ENCODE measurements at places on chromosomes 6 and 20. TPM values are rescaled to one million over a fixed set of nuclear protein-coding genes. Genes with fewer than 3 reads are reported as not detected.

DNA sequence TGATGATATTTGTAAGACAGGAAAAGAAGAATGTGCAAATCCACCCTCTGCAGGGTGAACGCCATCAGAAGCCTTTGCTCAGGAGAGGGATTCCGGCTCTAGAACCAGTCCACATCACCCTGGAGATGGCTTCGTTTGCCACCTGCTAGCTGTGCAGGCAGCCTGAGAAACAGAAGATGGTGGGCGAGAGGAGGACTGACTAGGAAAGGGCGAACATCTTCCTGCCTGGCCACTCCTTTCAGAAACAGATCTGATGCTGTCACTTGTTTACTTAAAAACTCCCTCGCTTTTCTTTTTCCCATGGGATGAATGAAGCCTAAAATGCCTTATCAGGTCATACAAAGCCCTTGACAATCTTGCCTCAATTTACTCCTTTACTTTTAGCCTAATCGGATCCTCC lies 1.2 kb downstream of the PTPRA start:
- peak overlapping the region; percentile 70 for H3K27ac ChIP-seq
- no peaks in the 10 kb centered on the region for H3K36me3 ChIP-seq
- H3K27me3 ChIP-seq = no peaks in the 10 kb centered on the region
- no peaks in the 10 kb centered on the region for H3K4me1 ChIP-seq
- peak overlapping the region; percentile 98 for H3K4me3 ChIP-seq

GRCh38 chr20:15252304-15252703 lies 914.9 kb upstream of the FLRT3 start:
- no peaks in the 10 kb centered on the region for H3K27me3 ChIP-seq
- no peaks in the 10 kb centered on the region for H3K4me1 ChIP-seq
- no peak overlapping the region for H3K4me3 ChIP-seq
- DNase-seq = no peak
- H3K27ac ChIP-seq = no peak overlapping the region
- H3K36me3 ChIP-seq = no peaks in the 10 kb centered on the region

The EDN1 gene
- 9.0 TPM for total RNA-seq

GRCh38 chr20:54472607-54473006 lies 2.8 kb upstream of the DOK5 start:
- DNase-seq = no peak
- no peak overlapping the region for H3K27ac ChIP-seq
- H3K4me3 ChIP-seq = no peak overlapping the region
- H3K27me3 ChIP-seq = no peaks in the 10 kb centered on the region

The TCP11 gene
- not detected for total RNA-seq

The TRIM15 gene
- total RNA-seq = not detected

The GSTA1 gene
- not detected for total RNA-seq

The SASH1 gene
- total RNA-seq = 42.3 TPM

The PTK7 gene
- 4.5 TPM for total RNA-seq

DNA sequence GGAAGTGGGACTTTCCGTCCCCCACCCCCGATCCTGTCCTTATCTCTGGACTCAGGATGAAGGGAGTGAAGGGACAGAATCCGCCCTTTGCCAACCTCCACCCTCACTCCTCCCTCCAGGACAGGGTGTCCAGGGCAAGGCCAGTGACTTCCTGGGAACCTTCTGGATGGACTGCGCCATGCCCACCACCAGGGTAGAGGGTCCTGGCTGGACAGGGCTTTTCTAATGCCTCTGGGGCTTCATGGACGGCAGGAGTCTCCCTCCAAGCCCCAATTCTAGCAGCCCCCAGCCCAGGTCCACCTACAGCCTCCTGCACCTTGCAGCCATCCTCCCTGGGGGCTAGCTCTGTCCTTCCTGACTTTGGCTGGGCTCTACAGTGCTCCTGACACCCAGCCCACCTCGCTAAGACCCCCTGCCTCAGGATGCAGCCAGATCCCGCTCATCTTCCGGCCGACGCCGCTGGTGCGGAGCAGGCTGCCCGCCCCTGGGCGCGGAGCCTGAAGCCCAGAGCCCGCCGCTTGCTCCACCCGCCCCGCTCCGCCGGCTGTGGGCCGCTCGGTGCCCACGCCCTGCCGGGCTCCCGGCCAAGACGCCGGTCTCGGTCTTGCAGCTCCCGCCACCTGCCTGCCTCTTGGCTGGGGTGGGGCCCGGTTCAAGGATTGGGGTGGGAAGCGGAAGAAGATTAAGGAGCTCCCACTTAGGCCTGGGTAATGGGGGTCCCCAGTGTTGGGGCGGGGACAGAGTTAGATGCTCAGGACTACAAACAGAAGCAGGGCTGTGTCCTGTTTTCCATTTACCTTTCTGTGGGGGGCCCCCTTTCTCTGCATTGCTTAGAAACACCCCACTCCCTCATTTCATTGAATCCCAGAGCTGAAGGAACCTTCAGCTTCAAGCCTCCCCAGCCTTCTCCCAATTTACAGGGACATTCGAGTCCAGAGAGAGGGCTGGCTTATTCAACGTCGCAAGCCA lies 72.8 kb downstream of the MDGA1 start:
- DNase-seq = no peak
- H3K27me3 ChIP-seq = no peaks in the 10 kb centered on the region
- H3K4me3 ChIP-seq = no peak overlapping the region
- peaks cover 8% of the 10 kb centered on the region for H3K4me1 ChIP-seq

The PRSS35 gene
- 0.85 TPM for total RNA-seq

GRCh38 chr20:891058-891705 lies 25.0 kb downstream of the ANGPT4 start:
- no peak overlapping the region for H3K27ac ChIP-seq
- no peaks in the 10 kb centered on the region for H3K36me3 ChIP-seq
- H3K27me3 ChIP-seq = no peaks in the 10 kb centered on the region
- no peak overlapping the region for H3K4me3 ChIP-seq

DNA sequence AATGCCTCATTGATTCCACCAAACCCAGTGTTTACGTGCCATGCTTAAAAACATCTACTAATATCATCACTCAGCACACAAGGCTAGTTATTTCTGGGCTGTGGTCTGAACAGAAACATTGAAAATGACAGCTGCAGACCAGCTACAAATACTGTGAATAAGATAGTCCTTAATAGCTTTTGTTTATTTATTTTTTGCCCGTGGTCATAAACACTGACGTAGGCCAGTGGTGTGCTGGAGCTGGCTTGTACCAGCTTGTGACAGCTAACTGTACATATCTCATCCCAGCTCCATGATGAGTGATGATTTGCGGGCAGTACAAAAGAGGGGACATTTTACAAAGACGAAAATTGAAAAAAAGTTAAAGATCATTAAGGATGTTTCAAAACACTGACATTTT lies 1057.0 kb downstream of the EPHA7 start:
- no peak overlapping the region for H3K27ac ChIP-seq
- H3K27me3 ChIP-seq = no peaks in the 10 kb centered on the region
- DNase-seq = no peak
- H3K4me3 ChIP-seq = no peak overlapping the region
- no peaks in the 10 kb centered on the region for H3K4me1 ChIP-seq

DNA sequence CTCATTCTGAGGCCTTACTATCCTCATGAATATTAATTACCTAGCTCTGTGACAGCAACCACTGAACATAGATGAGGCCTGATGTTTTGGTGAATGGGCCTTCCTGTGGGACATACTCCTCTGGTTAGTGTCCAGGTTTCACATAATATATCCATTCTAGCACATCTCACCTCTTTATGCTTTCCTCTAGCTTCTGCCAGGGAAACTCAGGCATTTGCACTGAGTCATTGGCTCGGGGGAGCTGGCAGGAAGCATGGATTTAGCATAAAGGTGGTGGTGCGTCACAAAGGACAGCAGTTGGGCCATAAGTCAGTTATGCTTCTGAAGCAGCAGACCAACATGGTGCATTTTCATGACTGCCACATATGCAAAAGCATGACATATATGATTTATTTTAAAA lies 37.5 kb upstream of the TMEM170B start:
- no peak overlapping the region for H3K27ac ChIP-seq
- no peaks in the 10 kb centered on the region for H3K27me3 ChIP-seq
- peaks cover 10% of the 10 kb centered on the region for H3K4me1 ChIP-seq
- DNase-seq = no peak
- H3K36me3 ChIP-seq = no peaks in the 10 kb centered on the region

- H3K36me3 ChIP-seq = no peaks in the 10 kb centered on the region
- no peaks in the 10 kb centered on the region for H3K4me1 ChIP-seq
- no peak overlapping the region for H3K27ac ChIP-seq
- no peak for DNase-seq
These were observed 75.7 kb upstream of the RALY start for GRCh38 chr20:33917831-33918525.

DNA sequence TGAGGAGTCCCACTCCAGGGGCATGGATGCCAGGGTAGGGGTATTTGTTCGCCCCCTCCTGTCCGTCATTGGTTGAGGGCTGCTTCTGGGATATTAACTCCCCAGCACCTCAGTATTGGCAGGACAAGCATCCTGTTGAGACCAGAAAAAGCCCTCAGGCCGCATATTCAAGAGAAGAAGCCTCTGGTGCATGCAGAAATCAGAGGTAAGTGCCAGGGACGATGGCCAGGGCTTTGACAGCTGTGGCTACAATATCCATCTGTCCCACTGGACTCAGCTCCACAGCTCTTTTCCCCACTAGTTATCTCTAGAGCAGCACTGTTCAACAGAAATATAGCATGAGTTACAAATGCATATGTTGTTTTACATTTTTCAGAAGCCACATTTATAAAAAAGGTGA lies 651.3 kb downstream of the KIF16B start:
- H3K27ac ChIP-seq = no peak overlapping the region
- DNase-seq = no peak
- no peak overlapping the region for H3K4me3 ChIP-seq
- no peaks in the 10 kb centered on the region for H3K36me3 ChIP-seq
- H3K4me1 ChIP-seq = no peaks in the 10 kb centered on the region

DNA sequence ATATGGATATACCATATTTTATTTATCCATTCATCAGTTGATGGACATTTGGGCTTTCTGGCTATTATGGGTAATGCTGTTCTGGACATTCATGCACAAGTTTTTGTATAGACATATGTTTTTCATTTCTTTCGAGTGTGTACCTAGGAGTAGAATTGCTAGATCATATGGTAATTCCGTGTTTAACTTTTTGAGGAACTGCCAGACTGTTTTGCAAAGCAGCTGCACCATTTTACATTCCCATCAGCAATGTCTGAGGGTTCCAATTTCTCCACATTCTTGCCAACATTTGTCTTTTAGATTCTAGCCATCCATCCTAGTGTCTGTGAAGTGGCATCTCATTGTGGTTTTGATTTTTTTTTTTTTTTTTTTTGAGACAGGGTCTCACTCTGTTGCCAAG lies 20.8 kb downstream of the SRC start:
- H3K27me3 ChIP-seq = no peaks in the 10 kb centered on the region
- H3K4me1 ChIP-seq = no peaks in the 10 kb centered on the region
- H3K27ac ChIP-seq = no peak overlapping the region
- no peak for DNase-seq
- peaks cover 9% of the 10 kb centered on the region for H3K36me3 ChIP-seq
- H3K4me3 ChIP-seq = no peak overlapping the region

- no peaks in the 10 kb centered on the region for H3K4me1 ChIP-seq
- no peaks in the 10 kb centered on the region for H3K27me3 ChIP-seq
- H3K27ac ChIP-seq = no peak overlapping the region
- no peak overlapping the region for H3K4me3 ChIP-seq
These were observed 8.1 kb upstream of the AARS2 start for GRCh38 chr6:44321210-44321609.

The PAX1 gene
- total RNA-seq = not detected

- no peak overlapping the region for H3K4me3 ChIP-seq
- no peaks in the 10 kb centered on the region for H3K27me3 ChIP-seq
- DNase-seq = no peak
These were observed 10.1 kb upstream of the ADAM33 start for GRCh38 chr20:3691897-3692296.

DNA sequence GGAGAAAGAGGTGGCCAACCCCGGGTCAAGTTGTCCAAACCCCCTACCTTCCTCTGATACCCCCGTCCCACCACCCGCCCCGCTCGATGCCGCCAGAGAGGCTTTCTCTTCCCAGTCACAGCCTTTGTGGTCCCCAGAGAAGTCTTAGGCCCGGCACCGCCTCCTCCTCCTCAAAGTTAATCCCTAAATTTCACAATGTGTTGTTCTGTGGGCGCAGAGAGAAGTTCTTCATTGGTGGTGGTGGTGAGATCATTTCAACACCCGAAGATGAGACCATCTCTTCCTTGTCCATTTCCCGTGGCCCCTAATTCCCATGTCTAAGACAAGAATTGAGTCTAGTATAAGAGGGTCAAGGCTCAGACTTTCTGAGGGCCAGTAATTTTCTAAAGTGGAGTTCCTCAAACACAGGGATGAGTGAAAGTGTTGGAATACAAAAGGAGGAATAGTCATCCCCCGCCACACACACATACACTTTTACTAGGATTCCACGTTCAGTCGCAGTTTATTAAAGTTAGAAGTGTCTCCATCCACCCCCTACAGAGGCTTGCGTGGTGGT lies 10.4 kb downstream of the TRIM31 start:
- no peaks in the 10 kb centered on the region for H3K27me3 ChIP-seq
- no peaks in the 10 kb centered on the region for H3K36me3 ChIP-seq
- H3K4me1 ChIP-seq = peaks cover 34% of the 10 kb centered on the region
- DNase-seq = peak; percentile 74

The TRPC4AP gene
- 39.2 TPM for total RNA-seq

- H3K36me3 ChIP-seq = no peaks in the 10 kb centered on the region
- no peak overlapping the region for H3K4me3 ChIP-seq
- DNase-seq = no peak
- H3K27me3 ChIP-seq = no peaks in the 10 kb centered on the region
These were observed 639.6 kb downstream of the EPHA7 start for GRCh38 chr6:92779746-92780145.

The C6orf141 gene
- total RNA-seq = 0.75 TPM

DNA sequence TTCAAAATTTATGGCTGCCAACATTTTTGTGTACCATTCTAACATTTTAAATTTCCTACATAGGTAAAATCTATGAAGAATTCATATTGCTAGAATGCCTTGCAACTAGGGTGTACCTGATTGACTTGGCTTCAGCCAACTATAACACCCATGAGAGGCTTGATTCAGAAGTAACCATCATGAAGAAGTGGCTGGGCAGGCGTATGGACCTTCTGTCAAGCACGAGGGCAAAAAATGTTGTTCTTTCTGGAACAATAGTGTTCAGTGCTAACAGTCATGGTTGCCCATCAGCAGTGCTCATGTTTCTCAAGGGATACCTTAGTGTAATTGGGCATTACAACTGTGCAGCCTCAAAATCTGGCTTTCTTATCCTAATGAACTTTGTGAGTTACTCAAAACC lies 42.9 kb downstream of the ID4 start:
- no peak overlapping the region for H3K4me3 ChIP-seq

DNA sequence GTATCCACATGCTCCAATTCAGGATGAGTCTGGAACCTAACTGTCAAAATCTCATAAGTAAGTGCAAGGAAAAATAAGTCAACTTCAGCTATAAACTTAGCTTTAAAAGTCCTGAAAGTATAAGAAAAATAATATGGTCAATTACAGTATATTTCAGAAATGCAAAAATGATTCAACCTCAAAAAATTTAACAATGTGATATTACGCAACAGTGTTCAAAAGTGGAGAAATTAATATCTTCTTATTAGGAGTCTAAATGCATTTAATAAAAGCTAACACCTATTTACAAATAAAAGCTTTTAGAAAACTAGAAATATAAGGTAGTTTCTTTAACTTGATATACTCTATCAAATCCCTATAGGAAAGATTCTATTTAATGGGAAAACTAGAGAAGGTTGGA lies 111.2 kb upstream of the OPRM1 start:
- no peaks in the 10 kb centered on the region for H3K4me1 ChIP-seq
- DNase-seq = no peak
- H3K27ac ChIP-seq = no peak overlapping the region

- H3K27ac ChIP-seq = no peak overlapping the region
- no peak overlapping the region for H3K4me3 ChIP-seq
- no peaks in the 10 kb centered on the region for H3K4me1 ChIP-seq
These were observed 158.8 kb upstream of the PHACTR1 start for GRCh38 chr6:12557765-12558164.
